ENCODE measurements at places on chromosomes 2 and 18.

- DNase-seq: no peak
Measured at GRCh38 chr18:40860189-40860588, 1094.8 kb upstream of the PIK3C3 start.

- DNase-seq: no peak
Measured at GRCh38 chr2:149797030-149797429, 209.5 kb upstream of the MMADHC start.

- no peak for DNase-seq
Measured at GRCh38 chr18:35089891-35090550, 48.8 kb downstream of the MAPRE2 start.

- no peak for DNase-seq
Measured at GRCh38 chr2:70710038-70710690, 57.8 kb downstream of the ADD2 start.

DNA sequence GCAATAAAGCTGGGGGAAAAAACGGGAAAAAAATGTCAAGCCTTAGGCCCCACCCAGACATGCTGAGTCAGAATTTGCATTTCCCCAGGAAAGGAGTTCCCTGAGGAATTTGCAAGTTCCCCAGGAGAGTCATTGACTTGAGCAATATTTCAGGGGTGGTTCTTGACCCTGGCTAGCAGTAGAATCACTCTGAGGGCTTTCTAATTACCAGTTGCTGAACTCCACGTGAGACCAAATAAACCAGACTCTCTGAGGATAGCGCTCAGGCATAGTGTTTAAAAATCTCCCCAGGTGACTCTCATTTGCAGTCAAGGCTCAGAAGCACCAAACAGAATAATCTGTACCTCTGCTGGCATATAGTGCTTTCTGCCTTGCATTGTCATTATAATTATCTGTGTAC, 48.7 kb downstream of the C1QL2 start:
- DNase-seq: no peak

DNA sequence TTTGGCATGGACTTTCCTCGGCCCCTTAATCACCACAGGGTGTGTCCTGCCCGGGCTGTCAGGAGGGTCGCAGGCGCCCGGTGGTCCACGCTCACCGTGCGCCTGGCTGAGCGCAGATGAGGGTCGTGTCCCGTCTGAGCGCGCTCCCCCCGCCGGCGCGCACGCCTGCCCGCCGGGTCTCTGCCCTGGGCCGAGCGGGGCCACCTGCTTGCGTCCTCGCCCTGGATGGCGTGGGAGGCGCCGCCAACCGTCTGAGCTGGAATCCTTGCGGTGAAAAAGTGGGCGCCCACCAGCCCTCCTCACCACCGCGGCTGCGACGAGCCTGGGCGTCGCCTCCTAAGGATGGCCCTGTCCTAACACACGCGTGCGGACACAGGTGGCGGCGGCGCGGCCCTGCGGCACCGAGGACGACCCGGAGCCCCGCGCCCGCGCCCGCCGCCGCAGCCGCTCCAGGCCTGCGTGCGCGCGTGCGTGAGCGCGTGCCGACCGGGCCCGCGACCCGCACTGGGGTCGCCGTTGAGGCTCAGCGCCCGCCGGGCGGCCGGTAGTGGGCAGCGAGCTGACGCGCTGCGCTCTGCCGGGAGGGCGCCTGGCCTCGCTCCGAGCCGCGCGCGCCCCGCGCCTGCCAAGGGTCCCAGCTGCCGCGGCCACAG, 126.6 kb downstream of the ARHGEF4 start:
- no peak for DNase-seq

GRCh38 chr2:6833300-6833604, 32.5 kb downstream of the CMPK2 start:
- no peak for DNase-seq

GRCh38 chr2:105509269-105510086, 110.6 kb upstream of the FHL2 start:
- no peak for DNase-seq

- DNase-seq: no peak
Measured at GRCh38 chr2:74602586-74603281, 45.4 kb downstream of the M1AP start.

- no peak for DNase-seq
Measured at GRCh38 chr2:74045454-74045853, 60.7 kb downstream of the TET3 start.

- no peak for DNase-seq
Measured at GRCh38 chr2:80378-80777, 34.1 kb upstream of the FAM110C start.

DNA sequence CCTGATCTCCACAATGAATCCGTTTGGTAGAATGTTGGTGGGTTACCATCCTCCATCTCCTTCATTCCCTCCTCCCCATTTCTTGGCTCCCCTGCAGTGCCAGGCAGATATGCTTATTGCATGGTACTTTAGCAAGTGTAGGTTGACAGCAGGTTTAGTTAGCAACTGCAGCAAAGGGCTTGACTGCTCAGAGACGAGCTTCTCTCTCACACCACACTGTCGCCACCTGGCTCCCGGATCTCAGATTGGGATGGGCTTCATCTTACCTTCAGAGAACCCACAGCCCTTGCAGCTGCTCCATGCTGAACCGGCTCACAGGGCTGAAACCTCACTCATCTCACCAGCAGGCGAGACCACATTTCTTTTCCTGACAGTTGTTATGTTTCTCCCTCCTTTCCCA, 88.8 kb downstream of the VWA3B start:
- no peak for DNase-seq

- no peak for DNase-seq
Measured at GRCh38 chr18:63199743-63200241, 119.8 kb downstream of the BCL2 start.

- no peak for DNase-seq
Measured at GRCh38 chr18:39991696-39992265, 1963.3 kb upstream of the PIK3C3 start.
